Kasumi-1 (cell line): ENCODE measurements at places on chromosomes 11 and 22.

DNA sequence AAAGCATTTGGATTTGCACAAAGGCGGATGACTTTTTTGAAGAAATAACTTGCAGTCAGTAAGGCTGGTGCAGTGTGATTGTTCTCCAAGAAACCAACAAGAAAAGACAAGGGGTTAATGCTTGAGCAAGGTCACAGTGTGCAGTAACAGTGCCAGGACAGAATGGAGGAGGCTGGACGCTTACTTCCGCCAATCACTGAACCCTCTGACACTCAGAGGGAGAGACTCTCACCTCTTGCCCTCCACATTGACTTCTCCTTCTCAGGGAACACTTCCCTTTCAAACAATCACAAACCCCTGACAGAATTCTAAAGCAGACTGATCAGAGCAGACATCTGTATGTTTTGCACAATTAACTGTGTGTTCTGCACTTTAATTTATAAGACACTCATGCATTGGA lies 228.4 kb downstream of the BLID start:
- no peak for DNase-seq

DNA sequence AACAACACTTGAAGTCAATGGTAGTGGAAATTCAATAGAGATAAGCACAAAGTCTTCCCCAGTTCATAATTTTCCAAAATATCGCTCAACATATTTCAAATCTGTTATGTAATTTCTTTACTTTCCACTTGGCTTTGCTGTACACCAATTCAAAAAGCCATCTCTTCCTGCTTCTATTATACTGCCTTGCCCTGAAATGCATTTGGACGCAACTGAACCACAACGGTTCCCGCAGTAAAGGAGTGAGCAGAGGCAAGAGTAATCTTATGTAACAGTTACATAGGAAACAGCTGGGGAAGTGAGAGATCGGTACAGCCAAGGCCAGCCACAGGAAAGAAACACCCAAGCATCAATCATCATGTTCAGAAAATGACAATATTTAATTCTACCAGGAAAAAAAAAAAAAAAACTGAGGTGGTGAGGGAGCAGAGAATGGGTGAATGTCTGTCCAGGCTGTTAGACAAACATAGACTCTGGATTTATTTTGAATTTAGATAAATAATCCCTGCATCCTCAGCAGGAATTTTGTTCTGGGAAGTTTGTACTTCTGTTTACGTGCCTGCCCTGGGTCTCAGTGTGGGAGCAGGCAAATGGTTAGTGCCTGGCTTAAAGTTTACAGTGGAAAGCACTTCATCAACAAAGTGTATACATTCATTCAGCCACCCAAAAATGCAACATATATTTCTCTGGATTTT lies 392.2 kb downstream of the ETS1 start:
- peak; percentile 95 for DNase-seq

DNA sequence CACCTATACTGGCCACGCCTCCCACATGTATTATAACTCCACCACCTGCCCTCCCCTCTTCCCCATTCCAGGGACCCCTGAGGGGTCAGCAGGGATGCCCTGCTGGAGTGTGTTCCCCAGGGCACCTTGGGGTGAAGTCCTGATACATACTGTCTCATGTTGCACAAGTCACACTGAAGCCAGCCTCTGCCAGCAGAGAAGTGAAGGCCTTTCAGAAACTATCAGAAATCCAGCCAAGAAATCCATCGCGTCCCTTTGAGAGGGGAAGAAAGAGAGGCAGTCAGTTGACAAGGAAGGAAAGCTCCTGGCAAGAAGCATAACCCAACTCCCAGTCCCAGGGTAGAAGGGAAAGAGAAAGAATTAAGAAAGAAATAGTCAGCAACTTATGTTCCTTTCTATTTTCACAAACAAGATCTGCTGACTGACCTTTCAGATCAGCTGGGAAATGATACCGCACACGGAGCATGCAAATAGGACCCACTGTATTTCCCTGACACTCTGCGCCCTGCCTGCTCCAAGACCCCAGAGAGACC lies 45.2 kb downstream of the SC5D start:
- DNase-seq: no peak

- no peak for DNase-seq
These were observed 510 bp upstream of the LSP1 start for GRCh38 chr11:1852271-1852876.

DNA sequence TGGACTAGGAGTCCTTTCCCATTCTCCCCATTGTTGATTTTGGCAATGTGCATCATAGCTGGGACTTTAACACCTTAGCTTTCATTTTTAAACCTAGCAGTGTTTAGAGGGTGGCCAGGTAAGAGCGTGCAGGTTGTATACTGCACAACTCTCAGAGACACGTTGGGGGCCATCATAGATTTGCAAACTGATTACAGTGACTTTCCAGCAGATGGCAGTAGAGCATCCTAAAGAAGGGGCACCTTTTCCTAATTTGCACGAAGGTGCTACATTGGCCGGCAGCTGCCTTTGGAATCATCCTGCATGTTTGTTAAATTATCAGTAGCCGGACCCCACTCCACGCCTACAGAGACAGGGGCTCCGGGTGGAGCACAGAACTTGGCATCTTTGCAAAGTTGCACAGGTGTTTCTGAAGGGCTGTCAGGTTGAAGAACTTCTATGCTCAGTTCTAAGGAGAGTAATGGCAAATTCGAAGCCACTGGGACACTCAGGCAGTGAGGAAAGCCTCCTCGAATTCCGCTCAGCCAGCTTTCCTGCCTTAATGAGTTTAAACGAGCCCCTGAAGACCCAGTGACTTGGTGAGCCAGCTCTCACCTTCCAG lies 7.7 kb downstream of the LHFPL7 start:
- peak; percentile 56 for DNase-seq

DNA sequence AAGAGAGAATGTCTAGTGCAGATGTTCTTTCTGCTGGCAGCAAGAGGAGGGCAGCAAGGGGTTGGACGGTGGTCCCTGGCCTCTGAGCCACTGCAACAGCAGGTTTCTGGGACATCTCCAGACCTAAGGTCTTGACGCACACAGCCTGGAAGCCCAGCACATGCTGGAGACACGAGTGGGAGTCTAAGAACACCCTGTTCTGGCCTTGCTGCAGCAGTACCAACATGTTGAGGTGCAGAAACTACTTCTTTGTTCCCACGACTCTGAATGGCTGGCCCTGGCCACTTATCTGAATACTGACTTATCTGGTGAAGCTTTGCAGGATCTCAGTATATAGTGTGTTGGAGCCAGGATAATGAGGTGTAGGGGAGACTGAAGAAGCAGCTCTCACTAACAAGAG lies 6.8 kb downstream of the MICAL2 start:
- no peak for DNase-seq

DNA sequence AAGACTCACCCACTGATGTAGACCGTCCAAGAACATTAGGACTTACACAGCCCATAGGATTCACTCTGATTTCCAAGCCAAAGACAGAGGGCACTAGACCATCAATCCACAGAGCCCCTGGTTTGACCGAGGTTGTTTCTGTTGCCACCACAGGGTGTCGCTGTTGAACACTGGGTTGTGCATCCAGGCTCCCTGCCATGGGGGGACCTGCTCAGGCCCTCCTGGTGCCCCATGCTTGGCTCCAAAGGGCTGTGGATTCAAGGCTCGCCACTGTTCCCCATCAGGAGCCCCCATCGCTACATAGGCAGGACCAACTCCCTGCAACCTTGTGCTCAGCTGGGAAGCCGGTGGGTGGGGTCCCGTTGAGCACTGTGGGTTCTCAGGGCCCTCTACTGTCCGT lies 128.0 kb upstream of the ANO1 start:
- DNase-seq: no peak

- peak; percentile 8 for DNase-seq
These were observed 3.1 kb downstream of the HDHD5 start for GRCh38 chr22:17155941-17156340.

- no peak for DNase-seq
These were observed 10.5 kb downstream of the KLHL35 start for GRCh38 chr11:75422248-75423231.

- no peak for DNase-seq
These were observed 22.8 kb downstream of the PIM3 start for GRCh38 chr22:49983148-49984042.

- peak; percentile 74 for DNase-seq
These were observed 111.0 kb upstream of the ARHGAP42 start for GRCh38 chr11:100575860-100576717.

- DNase-seq: no peak
These were observed 71.8 kb downstream of the PRCP start for GRCh38 chr11:82828472-82828871.

DNA sequence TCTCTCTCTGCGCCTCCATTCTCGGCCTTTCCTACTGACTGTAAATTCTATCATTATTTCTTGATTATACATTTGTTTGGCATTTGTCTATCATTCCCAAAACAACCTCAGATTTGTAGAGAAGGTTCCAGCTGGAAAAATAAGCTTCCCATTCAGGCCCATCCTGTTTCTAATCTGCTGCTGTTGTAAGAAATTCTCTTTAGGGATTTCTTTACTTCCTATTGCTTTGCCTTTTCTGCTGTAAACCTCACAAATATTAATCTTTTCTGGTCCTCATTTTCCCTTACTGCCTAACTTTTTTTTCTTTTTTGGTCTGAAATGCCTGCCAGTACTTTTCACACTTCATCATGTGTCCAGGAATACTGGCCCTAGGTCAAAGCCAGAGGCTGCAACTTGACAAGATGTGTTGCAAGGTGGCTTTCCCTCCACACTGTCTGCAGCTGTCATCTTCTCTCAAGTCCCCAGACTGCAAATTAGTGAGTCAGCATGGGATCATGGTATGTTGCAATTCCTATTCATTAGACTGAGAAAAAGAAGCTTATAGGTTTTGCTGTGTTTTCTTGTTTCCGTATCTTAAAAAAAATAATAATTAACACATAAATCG lies 858.7 kb upstream of the CHORDC1 start:
- peak; percentile 17 for DNase-seq

DNA sequence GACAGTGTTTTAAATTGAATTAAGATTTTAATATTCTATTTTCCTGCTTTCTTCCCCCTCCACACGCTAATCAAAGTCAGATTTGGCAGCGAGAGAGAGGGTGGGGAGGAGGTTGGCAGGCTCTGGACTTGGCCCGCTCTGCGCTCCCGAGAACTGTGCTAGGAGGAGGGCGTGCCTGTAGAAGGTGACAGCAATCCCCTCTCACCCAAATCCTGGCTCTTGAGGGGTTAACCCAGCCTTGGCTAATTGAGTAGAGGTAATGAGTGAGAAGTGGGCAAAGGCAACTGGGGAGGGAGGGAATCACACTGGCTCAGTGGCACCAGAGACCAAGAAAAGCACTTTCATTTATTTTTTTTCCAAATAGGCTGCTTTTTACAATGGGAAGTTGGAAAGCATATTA lies 42.2 kb downstream of the BUD13 start:
- no peak for DNase-seq

DNA sequence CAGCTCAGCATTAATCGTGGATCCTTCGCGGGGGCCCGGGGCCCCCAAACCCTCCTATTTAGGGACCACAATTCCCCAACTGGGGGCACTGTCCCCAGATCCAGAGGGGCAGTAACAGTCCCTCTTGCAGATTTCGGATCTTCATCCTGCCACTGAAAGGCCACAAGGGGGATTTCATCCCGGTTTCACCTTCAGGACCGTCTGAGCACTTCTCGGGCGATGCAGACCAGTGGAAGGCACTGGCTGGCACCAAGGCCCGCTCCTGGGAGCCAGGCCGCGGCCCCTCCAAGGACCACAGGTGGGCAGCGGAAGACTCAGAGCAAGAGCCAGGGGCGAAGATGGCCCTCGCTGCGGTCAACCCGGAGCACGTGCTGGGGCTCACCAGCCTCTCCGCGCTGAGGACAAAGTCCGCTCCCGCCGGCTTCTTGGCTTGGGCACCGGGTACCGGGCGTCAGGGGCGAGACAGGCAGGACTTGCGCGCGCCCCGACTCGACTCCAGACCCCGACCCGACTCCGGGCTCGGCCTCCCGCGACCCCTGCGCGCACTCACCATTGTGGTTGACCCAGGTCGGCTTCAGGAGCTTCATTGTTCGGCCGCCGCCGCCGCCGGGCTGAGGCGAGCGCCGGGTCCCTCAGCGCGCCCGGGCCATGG lies 517 bp downstream of the HIRA start:
- no peak for DNase-seq

GRCh38 chr11:12032968-12033367 lies 24.5 kb upstream of the DKK3 start:
- DNase-seq: no peak

DNA sequence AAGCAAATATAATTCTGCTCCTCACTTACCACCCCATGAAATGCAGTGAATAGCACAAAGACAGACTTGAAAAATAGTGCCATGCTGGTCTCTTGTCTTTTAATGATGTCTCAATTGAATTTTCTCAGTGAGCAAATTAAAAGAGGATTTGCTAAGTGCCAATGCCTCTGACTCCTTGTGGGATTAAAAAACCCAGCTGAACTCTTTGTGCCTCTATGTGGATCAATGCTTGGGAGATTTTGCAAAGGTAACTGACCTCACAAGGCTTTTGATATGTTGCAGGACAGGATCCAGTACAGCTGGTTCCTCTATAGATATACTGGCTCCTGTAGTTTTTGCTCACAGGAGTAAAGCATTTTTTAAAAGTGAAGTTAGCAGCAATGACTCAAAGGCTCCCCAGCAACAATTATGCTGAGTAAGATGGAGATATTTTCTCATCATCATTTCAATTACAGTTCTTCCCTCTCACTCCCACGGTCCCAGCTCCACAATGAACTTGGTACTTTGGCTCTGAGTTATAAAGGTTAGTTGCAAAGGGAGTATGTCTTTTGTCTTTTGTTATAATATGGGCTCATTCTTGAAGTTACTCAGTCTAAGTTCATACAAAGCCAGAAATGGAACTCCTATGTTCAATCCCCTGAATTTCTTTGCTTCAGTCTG lies 471.5 kb downstream of the LRRC4C start:
- no peak for DNase-seq

DNA sequence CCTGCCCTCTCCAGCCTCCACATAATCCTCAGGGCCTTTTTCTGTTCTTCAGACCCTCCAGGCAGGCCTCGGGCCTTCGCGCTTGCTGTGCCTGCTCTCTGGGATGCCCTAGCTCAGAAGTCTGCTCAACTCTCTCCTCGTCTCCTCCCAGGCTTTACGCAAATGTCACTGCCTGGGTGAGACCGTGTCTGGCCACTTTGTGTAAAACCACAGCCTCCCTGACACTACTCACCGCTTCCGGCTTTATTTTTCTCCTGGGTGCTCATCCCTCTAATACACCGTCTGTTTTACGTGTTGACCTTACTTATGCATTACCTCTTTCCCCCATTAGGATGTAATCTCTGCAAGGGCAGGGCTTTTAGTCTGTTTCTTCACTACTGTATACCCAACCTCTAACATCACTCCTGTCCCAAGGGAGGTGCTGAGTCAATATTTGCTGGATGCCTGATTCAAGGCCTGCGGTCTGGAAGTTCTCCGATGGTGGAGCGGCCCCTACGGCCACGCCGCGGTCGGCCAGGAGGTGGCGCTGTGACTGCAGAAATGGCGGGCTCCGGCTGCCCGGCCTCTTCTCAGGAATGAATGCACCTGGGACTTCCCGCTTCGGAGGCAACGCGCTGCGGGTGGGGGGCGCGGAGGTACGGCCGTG lies 58.2 kb upstream of the THY1 start:
- DNase-seq: peak; percentile 39

GRCh38 chr11:27291954-27292636 lies 70.9 kb downstream of the CCDC34 start:
- DNase-seq: no peak

- DNase-seq: no peak
These were observed 25.4 kb upstream of the SORL1 start for GRCh38 chr11:121426476-121427399.

GRCh38 chr11:81700076-81700475 lies 1033.6 kb downstream of the FAM181B start:
- DNase-seq: no peak
